Stimulated activated CD4-positive, alpha-beta T cell treated with anti-CD3 and anti-CD28 coated beads, Interleukin-2, amount 100 ng/mL, for 4 hours (primary cell): ENCODE measurements at places on chromosomes 5 and 9.

DNA sequence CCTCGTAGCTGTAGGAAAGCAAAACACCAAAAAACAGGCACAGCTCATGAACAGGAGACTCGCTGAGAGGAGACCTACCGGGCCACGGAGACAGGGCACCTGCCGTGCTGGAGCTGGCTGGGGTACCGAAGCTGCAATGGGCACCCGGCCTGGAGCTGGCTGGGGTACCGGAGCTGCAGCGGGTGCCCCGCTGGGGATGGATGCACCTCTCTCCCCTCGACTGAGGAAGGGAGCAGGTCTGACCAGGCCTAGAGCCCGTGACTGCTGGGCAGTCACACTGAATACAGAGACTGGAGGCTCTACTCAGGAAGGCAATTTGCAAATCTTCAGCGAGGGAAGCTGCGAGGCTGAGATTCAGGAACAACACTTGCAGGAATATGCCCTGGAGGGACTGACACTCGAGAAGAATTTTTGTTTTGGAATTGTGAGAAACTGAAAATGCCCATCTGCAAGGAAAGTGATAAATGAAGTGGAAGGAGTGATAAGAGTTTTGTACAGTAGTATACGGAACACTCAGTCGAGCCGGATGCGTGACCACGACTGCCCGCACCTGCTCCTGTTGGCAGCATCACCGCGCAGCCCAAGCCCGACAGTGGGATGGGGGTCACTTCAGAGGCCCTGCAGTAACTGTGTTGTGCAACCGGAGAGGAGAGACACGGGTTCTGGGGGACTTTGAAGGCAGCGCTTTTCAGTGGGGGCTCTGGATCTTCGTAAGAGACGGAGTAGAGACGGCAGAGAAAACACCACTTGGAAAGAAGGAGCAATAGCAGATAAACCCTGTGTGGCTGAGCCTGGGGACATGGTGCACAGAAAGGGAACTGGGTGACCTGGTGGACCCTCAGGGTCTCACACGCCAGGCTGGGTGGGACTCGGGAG is 27.9 kb upstream of the LPCAT1 start:
- DNase-seq = no peak

GRCh38 chr9:90142580-90142979 is 500.0 kb downstream of the DIRAS2 start:
- DNase-seq = peak; percentile 36

GRCh38 chr9:108645520-108645919 is 210.3 kb downstream of the ACTL7B start:
- no peak for DNase-seq

GRCh38 chr5:65625743-65626142 is 916 bp downstream of the SHLD3 start:
- no peak for DNase-seq

DNA sequence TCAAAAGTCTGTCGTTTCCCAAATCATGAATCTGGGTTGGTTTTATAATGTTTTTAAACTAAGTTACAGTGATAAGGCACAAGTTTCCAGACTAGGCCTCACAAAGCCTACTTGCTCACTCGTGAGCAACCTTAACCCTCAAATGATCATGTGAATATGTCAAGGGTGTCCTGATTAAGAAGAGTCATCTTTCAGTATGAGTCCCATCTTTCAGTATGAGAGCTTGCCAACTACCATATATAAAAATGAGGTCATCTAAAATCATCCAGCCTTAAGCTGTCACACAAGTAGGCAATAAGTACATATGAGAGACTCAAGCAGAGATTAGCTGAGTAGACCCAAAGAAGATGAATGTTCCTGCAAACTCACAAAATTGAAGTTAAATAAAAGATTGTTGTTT is 668.4 kb upstream of the FAM174A start:
- DNase-seq = no peak

DNA sequence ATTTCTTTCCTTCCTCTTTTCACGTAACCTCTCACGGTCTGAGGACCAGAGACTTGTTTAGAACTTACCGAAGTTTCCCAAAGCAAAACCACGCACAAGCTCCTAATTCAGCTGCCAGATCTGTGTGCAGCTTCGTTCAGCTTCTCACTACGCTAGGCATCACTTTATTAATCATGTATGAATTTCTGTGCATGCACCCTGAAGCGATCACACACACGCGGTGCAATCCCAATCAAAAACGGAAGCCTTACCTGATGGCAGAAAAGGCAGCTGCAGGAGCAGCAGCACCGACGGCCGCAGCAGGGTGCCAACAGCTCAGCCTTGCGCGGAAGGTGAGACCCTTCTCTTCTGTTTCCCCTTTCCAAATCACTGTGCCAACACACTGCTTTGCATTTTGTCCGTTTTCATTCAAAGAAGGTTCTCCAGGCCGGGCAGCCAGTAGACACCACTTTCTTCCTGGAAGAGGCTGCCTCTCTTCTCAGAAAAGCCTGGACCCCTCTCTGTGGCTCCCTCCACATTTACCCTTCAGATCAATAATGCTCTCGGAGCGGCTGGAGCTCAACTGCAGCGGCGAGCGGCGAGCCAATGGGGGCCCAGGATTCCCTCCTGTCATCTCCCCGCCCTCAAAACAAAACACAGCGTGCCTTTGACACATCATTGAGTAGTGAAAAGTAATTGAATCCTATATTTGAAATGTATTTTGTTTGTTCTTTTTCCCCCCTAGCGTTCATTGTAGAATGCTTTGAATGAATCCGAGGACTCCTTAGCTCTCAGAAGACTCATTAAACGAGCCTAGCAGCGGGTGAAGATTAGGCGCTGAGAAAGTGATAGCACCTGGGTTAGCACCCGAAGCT is at the start of gene CDH12:
TSS of gene CDH12 (minus strand) at position 538 of the 854 bp plus-strand sequence.
- DNase-seq = no peak

GRCh38 chr5:127969651-127970050 is 113.9 kb upstream of the SLC12A2 start:
- DNase-seq = no peak

- DNase-seq = no peak
Observed at GRCh38 chr9:22037954-22038690, 29.0 kb upstream of the CDKN2B start.

GRCh38 chr5:64108674-64109073 is 57.0 kb upstream of the RNF180 start:
- DNase-seq = no peak

GRCh38 chr5:40775846-40776657 is 20.3 kb upstream of the TTC33 start:
- no peak for DNase-seq

DNA sequence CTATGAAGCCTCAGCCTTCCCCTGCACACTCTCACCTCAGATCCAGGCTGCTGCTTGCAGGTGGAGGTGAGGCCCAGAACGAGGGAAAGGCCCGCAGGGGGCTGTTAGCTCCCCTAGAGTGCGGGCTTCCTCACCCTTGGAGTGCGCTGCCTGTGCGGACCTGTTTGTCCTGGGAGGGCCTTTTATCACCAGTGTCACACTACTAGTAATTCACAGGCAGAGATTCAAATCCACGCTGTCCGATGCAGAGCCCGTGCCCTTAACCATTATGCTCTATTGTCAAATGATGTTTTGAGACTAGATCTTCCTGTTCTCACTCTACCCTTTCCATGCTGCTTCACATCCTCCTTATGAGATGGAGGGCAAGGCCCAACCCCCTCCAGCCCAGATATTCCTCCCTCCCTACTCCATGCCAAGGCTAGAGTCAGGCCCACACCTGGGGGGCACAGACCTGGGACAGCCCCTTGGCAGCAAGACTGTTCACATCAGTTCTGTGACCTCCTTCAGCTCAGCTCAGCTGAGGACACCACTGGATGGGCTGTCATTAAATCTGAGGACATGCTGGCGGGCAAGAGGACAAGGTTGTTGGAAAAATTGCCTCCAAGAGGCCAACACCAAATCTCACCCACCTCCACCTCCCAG is 112.8 kb upstream of the SPOCK1 start:
- DNase-seq = no peak

GRCh38 chr5:67004730-67005350 is 191.8 kb downstream of the CD180 start:
- DNase-seq = no peak

DNA sequence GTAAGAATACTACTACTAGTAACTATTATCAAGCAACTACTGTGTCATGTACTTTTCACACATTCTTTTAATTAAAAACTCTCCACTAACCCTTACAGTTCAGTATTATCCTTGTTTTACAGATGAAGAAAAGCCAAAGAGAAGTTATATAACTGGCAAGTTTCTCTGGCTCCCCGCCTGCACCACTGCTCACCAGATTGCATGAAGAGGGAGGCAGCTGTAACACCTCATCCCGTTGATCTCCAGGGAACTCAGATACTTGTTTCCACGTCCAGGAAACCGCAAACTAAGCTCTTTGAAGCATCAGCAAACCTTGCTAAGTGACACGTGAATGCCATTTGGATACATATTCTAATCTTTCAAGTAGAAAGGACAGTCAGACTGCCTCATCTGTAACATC is 70.3 kb downstream of the RIGI start:
- DNase-seq = no peak

DNA sequence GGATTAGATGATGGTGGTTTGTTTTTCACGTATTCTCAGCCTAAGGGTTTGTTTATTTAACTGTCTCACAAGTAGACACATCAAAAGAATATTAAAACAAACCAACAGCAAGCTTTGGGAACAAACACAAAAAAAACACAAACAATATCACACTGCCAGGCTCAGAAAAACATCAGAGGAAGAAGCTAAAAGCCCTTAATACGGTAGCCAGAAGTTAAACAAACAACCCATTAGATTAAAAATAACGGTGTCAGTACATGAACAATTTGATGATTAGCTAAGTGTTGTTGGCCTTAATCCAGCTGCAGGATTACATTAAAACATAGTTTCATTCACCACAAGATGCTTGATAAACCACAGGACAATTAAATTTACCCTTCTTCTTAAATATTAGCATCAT is 15.9 kb upstream of the DMRT2 start:
- no peak for DNase-seq

DNA sequence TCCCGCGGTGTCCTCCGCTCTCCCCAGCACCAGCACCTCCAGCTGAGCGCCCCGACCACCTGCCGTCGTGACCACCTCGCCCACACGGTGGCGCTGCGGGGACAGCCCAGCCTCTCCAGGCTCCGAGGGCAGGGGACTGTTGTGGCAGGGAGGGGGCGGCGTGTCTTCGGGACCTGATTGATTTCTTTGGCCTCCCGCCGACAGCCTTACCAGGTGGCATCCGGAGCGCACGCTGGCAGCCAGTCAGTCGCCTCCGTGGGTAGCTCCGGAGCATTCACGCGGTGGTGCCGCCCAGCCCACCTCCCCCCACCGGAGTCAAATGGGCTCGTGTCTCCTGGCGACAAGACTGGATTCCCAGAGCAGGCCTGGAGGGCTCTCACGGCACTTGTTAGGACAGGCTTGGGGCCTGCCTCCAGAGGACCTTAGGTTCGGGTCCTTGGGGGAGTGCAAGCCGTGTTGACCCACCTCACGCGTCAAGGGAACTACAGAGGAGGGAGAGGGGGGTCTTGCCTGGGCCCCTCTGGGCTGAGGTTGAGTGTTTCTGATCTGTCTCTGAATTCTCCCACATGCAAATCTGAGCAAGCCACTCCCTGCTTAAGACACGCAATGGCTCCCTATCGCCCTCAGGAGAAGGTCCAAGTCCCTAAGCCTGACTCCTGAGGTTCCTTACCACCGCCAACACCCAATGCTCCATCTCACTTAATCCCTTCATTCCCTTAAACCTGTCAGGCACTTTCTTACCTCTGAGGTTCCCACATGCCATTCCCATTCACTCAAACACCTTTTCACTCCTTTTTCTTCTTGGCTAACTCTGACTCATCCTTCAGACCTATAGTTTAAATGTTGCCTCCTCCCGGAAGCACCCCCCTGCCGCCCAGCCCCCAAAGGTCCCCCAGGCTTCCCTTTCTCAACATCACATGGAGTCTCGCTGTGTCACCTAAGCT is 51.2 kb upstream of the GGTA1 start:
- peak; percentile 38 for DNase-seq

GRCh38 chr5:116626945-116627679 is 52.5 kb upstream of the SEMA6A start:
- no peak for DNase-seq

- no peak for DNase-seq
Observed at GRCh38 chr5:91228188-91228587, 154.9 kb downstream of the ARRDC3 start.

DNA sequence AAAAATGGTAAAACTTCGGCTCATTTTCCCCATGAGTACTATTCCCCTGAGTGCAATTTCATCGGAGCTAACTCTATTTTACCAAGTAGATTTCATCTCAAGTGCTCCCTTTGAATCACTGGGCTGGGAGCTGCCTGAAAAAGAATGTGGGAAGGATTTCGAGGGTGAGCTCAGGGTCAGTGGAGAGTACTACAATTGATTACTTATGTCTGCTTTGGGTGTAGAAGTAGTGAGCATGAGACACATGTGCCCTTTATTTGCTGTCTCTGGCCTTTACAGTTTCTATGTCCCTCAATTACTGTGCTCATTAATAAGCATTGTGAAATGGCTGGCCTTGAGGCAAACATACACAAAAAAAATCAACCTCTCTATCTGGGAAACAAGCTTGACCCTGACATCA is 172.7 kb upstream of the RFX3 start:
- no peak for DNase-seq

GRCh38 chr9:128123451-128124080 is 4.0 kb downstream of the PTGES2 start:
- no peak for DNase-seq

DNA sequence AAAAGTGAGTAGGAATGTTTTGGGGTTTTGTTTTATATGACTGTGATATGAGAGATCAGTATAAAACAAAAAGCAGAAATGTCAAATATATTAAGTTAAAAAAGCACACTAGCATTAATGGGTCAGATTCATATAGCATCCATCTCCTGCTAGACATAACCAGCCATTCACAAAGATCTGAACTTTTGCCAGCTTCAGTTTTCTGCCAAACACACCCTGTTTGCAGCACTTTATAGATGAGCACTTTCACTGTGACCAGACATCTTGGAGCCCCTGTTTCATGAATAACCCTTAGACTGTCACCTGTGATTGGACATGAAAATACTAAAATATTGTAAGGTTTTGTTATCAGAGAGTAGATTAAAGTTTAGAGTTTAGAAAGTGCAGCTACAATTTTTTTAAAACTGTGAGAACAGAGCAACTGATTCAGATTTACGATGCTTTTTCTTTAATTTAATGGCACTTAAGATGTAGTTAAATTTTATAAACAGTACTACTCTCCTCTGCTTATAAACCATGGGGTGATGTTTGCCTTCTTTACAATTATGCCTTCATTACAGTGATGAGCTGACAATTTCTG is 142.6 kb downstream of the KCTD16 start:
- DNase-seq = no peak
